GM13977 (cell line): ENCODE measurements at places on chromosomes 4 and X.

GRCh38 chrX:87003031-87003430 lies 514.6 kb upstream of the KLHL4 start:
- no peak for DNase-seq

GRCh38 chr4:40227284-40227683 lies 30.5 kb downstream of the RHOH start:
- DNase-seq, result peak; percentile 44

GRCh38 chrX:96433409-96434077 lies 251.1 kb upstream of the DIAPH2 start:
- DNase-seq, result no peak

- DNase-seq, result no peak
Measured at GRCh38 chrX:139290310-139290709, 240.2 kb upstream of the F9 start.

DNA sequence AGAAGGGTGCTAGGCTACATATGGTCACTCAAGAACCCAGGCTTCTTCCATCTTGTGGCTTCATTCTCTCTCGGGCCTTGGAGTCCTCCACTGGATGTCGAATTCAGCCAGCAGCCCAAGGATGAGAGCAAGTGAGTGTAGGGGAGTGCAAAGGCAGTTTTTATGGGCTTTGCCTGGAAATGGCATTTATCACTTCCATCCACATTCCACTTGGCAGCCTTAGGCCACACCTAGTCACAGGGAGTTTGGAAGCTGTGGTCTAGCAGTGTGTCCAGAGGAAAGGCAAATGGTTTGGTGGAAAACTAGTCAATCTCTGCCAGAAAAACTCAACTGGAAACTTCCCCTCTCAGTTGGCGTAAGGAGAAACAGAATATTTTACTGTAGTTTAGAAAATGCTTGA lies 59.0 kb downstream of the NHS start:
- DNase-seq, result no peak

- DNase-seq, result no peak
Measured at GRCh38 chr4:8307121-8307520, 37.6 kb downstream of the HTRA3 start.

DNA sequence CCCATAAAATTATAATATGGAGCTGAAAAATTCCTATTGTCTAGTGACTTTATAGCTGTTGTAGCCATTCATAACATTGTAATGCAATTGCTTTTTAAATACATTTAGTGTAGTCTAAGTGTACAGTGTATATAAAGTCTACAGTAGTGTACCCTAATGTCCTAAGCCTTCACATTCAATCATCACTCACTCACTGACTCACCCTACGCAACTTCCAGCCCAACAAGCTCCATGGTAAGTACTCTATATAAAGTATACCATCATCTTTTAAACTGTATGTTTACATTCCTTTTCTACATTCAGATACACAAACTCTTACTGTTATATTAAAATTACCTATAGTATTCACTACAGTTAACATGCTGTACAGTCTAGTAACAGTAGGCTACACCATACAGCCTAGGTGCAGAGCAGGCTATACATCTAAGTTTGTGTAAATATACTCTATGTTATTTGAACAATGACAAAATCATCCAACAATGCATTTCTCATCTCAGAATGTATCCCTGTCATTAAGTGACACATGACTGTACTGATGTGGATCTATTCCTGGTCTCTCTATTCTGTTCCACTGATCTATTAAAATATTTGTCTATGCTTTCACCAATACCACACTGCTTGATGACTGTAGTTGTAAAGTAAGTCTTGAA lies 33.7 kb downstream of the CLOCK start:
- no peak for DNase-seq
